ENCODE measurements at places on chromosomes 5 and 9. TPM values are rescaled to one million over a fixed set of nuclear protein-coding genes. Genes with fewer than 3 reads are reported as not detected.

The CNTFR gene
- total RNA-seq = not detected

DNA sequence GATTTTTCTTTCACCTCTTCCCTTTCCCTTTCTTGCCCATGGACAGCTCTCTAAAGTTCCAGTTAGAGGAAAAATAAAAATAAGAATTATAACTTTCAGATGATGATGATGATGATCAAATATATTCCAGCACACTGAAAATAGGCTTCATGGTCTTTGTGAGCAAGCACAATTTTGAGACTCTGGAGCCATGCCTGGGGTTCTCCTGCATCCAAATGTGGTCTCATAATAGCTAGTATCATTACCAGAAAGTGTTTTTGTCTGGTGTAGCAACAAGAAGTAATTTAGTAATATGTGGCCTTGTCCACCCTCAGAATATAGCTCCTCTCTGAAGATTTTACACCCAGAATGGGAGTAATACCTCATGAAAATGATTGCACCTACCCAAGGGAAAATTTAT is 150.4 kb downstream of the SNCAIP start:
- no peak for DNase-seq

The TAF11L10 gene
- not detected for total RNA-seq

DNA sequence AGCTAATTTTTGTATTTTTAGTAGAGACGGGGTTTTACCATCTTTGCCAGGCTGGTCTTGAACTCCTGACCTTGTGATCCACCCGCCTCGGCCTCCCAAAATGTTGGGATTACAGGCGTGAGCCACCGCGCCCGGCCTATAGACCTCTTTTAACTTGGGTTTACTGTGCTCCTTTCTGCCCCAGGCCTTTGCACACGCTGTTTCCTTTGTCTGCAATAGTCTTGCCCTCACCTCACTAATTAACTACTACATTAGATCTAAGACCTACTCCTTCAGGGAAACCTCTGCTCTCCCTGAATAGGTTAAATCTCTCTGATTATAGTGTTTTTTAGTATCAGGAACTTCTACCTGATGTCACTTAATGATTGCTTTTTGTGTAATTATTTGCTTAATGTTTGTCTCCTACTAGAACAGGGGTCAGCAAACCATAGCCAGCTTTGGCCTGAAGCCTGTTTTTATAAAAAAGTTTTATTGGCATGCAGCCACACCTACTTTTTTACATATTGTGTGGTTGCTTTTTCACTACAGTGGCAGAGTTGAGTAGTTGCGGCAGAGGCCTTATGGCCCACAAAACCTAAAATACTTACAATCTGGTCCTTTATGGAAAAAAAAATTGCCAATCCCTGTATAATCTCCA is 31.2 kb upstream of the TLE1 start:
- no peak for DNase-seq

DNA sequence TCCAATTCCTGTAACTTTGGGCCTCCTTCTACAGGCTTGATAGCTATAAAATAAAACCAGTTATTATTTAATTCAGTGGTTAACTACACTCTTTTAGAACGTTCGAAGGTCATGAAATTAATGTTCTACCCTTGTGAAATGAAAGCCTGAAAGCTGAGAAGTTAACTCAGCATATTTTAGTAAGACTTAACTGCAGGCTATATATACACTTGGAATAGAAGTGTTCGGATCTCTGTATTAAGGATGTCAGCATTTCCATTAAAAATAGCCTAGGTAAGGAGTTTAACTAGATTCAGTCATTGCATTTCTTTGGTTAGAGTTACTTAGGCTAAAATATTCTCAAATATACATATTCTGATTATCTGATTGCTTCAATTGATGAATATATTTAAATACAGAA is 229.2 kb downstream of the MRPS30 start:
- no peak for DNase-seq

DNA sequence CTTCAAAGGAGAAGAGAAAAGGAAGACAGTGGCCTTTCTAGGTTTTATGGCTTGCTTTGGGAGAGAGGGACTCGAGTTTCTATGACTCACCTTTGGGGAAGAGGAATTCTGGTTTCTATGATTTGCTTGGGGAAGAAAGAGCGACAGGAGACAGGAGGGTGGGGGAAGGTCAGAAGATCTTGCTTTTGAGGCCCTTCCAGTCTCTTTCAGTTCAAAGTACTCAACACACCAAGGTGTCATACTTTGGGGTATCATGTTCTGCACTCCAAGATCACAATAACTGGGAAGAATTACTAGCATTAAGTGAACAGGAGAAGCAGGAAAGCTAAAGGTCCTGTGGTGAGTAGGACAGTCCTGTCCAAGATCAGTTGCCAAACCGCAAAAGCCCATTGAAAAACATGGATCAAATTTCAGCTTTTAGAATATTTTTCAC is 324.5 kb downstream of the ARHGEF28 start:
- no peak for DNase-seq

DNA sequence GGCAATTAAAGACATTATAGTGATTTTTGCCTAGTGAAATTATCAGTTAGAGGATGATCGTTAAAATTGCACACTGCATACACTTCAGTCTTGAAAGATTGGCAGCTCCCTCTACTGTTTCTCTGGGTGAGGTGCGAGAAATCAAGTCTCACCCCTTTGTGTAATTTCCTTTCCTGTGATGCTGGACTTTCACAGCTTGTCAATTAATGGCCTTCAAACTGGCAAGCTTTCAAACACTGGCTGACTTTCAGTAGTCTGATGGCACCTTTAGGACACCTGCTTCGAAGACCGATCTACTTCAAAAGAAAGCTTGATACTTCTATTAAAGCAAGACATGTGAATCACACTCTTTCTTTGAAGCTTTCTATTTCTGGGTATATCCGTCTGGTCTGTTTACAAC is 706.7 kb upstream of the PTPRD start:
- DNase-seq = no peak

DNA sequence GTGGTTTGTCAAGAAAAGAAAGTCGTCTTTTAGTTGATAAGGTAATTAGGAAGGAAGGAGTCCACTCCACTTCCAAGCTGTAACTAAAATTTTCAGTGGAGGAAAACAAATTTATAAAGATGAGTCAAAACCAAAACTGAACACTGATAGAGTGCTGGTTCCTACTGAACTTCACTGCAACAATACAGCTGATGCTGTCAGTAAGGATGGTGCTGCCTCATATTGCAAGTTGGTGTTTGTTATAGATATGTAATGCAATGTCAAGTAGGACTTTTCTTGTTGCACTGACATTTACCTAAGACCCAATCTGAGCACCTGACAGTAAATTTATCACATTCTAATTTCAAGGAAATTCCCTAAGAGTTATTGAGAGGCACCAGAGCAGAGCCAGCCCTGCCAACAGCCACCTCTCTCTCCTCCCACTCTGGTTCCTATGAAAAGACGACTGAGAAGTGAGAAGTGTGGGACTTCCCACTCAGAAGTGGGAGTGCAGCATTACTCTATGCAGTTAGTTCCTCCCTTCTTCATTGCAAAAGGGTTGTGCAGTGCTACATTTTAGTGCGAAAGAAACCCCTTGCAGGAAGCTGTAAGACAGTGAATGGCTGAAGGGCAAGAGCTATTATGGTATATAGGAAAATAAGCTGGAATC is 350.8 kb downstream of the NFIB start:
- DNase-seq = no peak

DNA sequence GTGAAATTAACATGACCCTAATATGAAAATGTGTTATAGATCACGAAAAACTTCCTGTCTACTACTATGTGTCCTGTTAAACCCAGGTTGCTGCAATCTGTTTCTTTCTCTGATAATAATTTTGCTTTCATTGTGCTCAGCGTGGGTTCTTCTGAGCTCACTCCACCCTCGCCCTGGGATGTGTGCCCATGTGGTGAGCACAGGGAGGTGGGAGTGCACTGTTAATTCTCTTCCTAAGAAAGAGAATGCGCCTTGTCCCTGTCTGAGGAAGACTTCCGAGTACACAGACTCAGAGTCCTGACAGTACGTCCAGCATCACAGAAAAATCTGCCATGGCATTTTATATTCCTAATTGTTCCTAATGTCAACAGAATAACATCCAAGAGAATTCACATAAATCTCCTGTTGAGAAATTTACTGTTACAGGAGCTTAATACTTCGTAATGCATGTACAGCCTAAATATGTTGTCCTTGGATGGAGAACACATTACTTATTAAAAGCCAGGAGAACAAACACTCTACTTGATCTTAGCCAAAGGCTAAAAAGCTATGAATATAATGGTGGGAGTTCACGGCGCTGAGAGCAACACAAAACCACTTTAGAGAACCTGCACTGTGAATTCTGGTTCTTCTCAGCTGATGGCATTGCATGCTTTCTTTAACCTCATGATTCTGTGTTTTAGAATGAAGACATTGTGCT is 102.6 kb downstream of the PDE4D start:
- DNase-seq = no peak

DNA sequence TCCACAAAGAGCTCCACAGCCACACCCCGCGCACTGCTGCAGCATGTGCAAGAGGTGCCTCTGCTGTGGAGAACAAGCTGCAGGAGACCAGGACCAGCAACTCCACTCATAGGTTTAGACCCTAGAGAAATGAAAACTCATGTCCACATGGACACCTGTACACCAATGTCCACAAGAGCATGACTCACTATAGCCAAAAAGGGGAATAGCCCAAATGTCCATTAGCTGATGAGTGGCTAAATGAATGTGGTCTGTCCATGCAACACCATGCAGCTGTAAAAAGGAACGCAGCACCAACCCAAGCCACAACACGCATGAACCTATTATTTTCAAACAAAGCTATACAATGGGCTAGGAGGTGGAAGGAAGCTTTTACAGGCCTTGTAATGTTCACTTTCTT is 18.1 kb downstream of the DYNC2I2 start:
- no peak for DNase-seq
